Neural crest cell (in vitro differentiated cells): ENCODE measurements at places on chromosomes 11 and 22.

GRCh38 chr11:47512701-47513100 lies 40.2 kb downstream of the CELF1 start:
- DNase-seq, result no peak

- DNase-seq, result no peak
Observed at GRCh38 chr11:89477175-89477574, 14.0 kb downstream of the NOX4 start.

GRCh38 chr11:64712430-64713015 lies 10.5 kb downstream of the NRXN2 start:
- no peak for DNase-seq

- no peak for DNase-seq
Observed at GRCh38 chr11:95565724-95566141, 223.8 kb downstream of the FAM76B start.

- no peak for DNase-seq
Observed at GRCh38 chr11:34216706-34217105, 111.3 kb downstream of the NAT10 start.

DNA sequence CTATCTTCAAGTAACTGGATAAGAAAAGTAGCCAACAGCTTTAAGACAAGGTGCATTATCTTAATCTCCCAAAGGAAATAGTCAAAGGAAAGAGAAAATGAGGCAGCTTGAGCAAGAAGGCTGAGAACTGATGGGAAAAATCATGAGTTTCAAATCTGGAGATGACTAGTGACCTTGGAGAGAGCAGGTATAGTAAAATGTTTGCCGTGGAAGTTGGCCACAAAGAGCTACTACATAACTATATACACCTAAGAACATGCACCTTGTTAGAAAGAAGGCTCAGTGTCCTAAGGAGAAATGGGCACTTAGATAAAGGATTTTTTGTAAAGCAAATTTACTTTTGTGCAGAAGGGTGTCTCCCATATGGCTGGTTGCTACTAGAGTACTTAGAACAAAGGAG lies 80.8 kb upstream of the FSHB start:
- DNase-seq, result no peak

GRCh38 chr11:132704781-132705375 lies 827.4 kb downstream of the OPCML start:
- DNase-seq, result no peak

DNA sequence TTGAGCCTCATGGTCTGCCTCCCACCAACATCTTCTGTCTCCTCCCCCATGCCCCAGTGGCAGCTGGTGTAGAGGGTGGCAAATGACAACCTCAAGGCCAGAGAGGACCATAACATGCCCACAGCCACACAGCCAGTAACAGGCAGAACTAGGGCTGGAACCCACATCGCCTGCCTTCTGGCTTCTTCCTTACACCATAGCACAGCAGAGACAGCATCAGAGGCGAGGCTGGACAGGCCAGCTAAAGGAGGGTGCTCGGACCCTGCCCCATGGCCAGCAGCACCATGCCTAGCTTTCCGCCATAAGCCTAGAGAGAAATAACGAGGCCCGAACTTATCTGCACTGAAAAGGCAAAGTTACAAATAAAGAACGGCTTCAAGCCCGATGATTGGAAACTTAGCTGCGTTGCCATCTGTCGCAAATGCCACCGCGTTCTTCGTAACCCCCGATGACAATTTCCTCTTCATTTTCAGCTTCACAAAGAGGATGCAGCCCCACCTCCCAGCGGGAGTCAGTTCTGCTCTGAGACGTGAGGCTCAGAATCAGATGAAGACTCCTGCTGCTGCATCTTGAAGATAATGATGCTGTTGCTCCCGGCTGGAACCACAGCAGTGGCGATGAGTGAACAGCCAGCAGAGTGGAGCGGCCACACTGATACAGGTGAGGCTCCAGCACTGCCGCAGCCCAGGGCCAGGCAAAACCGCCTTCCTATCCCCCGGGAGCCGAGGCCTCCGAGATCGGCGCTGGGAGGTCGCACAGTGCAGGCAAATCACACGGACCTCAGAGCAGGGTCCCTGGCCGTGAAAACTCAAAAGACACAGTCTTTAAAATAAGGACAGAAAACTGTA lies 73.8 kb upstream of the RTL6 start:
- DNase-seq, result no peak

DNA sequence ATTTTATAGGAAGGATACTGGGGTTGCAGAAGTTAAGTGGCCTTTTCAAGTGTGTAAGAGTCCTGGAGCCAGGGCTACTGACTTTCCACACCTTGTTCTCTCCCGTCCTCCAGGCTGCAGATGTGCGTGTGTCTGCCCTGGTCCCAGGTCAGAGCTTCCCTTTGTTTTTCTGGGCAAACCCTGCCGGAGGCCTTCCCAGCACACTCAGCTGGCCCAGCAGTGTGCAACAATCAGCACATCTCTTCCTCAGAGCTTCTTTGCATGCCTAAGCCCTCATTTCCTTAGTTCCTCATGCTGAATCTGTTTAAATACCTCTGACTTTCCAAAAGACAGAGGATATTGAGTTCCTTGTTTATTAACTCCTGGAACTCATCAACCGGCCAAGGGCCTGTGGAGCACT lies 80.6 kb downstream of the KCNJ1 start:
- DNase-seq, result no peak

DNA sequence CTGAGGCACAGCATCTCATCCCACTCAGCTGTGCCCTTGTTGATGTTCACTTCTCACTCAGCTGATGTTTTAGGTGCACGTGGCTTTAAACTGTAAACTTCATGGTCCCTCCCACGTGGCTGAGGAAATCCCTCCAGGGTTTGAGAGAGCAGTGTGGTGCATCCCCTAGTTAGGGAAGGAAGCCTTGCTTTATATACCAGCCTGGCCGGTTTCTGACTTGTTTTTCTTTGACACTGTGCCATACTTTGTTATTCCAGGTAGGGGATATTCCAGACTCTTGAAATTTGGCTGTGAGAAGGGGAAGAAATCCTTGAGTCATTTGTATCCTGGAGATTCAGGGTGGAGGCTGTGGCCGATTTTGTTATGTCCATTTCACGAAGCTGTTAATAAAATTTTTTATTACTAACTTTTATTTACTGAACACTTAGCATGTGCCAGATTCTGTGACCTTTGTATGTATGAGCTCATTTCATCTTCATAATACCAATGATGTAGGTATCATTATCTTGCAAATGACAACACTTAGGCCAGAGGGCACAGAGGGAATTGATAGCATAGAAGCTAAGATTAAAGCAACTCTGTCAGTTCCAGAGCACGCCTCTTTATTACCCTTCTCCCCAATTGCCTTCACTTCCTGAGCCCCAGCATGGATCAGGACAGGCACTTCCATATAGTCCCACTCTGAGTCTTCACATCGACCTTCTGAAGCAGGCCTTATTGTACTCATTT lies 116.6 kb downstream of the NAV2 start:
- DNase-seq, result no peak

- DNase-seq, result peak; percentile 29
Observed at GRCh38 chr11:14499178-14499559, 442 bp downstream of the COPB1 start.

- no peak for DNase-seq
Observed at GRCh38 chr11:116642902-116643301, 129.9 kb downstream of the BUD13 start.

GRCh38 chr11:83659466-83659865 lies 373.3 kb upstream of the CCDC90B start:
- DNase-seq, result no peak

DNA sequence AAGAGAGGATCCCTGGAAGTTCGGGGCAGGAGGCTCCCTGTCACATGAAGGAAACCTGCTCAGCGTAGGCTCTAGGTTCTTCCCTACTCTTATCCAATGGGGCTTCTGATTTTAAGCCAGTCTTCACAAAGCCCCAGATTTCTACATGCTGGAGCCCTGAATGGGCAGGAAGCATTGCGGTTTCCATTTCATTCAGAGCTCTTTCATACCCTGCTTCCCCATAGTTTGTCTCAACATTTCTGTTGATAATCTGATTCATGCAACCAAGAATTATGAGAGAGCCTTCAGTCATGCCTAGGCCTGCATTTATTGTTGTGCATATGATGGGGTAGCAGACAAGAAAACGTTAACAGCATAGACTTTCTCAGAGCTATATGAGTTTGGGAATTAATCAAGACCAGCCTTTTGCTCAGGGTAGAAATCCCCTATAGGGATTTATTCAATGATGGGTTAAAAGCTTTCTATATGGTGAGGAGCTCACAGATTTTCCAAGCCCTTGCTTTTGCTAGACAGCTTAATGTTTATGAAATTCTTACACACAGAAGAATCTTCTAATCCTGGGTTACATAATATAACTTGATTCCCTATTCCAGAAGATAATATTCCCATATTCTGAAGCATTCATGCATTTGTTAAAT lies 15.9 kb downstream of the OR51B4 start:
- DNase-seq, result no peak

GRCh38 chr22:23064381-23065068 lies 5.8 kb upstream of the GNAZ start:
- DNase-seq, result no peak

DNA sequence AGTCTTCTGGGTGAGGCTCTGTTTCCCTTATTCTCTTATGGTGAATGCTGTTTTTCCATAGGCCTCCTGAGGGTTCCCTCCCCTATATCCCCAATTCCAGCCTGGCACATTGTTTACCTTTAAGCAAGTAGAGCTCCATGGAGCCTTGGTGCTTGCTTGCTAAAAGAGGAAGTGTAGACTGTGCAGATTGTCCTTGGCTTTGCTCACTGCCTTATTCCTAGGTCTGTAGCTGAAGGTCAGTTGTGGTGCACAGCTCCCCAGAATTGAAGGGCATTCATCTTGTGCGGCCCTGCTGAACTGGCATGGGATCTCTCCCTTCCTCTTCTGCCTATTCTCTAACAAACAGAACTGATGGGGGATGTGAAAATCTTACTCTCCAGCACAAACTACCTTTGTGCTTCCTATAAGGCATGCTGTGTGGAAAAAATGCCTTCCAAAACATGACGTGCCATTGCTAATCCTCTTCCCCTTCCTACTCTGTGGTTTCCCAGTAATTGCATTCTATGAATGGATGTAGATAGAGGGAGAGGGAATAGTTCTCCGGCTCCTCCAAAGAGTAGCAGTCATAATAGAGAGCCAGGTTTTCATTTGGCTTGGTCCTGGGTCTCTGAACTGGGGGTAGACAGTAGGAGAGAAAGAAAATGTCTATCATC lies 34.2 kb upstream of the PLET1 start:
- no peak for DNase-seq

DNA sequence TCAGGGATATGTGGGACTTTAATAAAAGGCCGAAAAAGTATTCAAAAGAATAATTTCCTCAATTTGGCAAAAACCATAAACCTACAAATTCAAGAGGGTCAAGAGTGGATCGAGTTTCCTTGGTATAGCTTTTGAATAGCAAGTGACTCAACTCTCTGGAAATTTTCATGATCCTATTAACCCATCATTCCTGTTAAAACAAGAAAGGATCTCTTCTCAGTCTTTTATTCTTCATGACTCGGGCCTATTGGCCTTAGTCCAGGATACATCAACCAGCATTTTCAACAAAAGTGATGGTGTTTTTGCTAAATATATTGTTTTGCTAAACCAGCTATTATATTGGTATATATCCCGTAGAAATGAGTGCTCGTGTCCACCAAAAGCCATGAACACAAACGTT lies 110.3 kb downstream of the ATXN10 start:
- no peak for DNase-seq

- no peak for DNase-seq
Observed at GRCh38 chr11:68968306-68969250, 12.2 kb downstream of the MRGPRD start.

- no peak for DNase-seq
Observed at GRCh38 chr11:75820645-75821044, 5.6 kb downstream of the UVRAG start.

GRCh38 chr22:47193606-47194329 lies 431.3 kb downstream of the TBC1D22A start:
- DNase-seq, result no peak

GRCh38 chr11:44601471-44602370 lies 36.3 kb downstream of the CD82 start:
- no peak for DNase-seq

GRCh38 chr22:36027935-36028645 lies 534 bp downstream of the RBFOX2 start:
- DNase-seq, result peak; percentile 12

GRCh38 chr22:29224859-29225410 lies 19.2 kb downstream of the EMID1 start:
- no peak for DNase-seq

- DNase-seq, result no peak
Observed at GRCh38 chr11:18145025-18145424, 12.7 kb downstream of the MRGPRX3 start.

GRCh38 chr11:101860696-101861427 lies 53.9 kb upstream of the CEP126 start:
- peak; percentile 28 for DNase-seq

DNA sequence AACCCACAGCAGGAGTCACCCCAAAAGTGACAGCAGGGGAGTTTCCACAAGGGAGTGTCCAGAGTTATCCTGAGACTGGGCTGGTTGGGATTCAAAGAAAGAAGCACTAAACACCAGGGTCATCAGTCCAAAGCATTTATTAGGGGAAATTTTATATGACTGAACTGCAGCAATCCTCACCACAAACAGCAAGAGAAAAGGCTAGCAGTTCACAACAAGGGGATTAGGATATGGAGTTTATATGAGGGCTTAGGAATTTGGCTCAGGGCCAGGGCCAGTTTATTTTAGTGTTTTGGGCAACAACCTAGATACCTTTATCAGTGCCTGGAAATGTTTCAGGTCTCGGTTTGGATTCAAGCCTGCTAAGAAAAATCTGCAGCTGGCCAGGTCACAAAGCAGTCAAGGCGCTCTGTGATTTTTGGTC lies 4.6 kb upstream of the TMEM126A start:
- DNase-seq, result no peak

- DNase-seq, result no peak
Observed at GRCh38 chr22:38754751-38755154, 1.0 kb downstream of the SUN2 start.

- no peak for DNase-seq
Observed at GRCh38 chr22:42938449-42938848, 76.5 kb downstream of the PACSIN2 start.

- DNase-seq, result no peak
Observed at GRCh38 chr11:115168229-115168671, 336.0 kb downstream of the CADM1 start.

GRCh38 chr11:33767624-33768023 lies 6.7 kb downstream of the FBXO3 start:
- no peak for DNase-seq

DNA sequence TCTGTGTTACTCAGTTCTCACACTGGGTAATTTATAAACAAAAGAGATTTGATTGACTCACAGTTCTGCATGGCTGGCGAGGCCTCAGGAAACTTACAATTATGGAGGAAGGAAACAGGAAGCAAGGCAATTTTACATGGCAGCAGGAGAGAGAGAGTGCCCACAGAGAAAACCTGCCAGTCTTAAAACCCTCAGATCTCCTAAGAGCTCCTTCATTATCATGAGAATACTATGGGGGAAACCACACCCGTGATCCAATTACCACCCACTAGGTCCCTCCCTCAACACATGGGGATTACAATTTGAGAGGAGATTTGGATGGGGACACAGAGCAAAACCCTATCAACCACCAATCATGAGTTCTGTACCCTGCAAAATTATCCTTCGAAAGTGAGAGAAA lies 1180.8 kb downstream of the JRKL start:
- DNase-seq, result no peak
